ENCODE measurements at places on chromosomes 6 and 20. TPM values are rescaled to one million over a fixed set of nuclear protein-coding genes. Genes with fewer than 3 reads are reported as not detected.

DNA sequence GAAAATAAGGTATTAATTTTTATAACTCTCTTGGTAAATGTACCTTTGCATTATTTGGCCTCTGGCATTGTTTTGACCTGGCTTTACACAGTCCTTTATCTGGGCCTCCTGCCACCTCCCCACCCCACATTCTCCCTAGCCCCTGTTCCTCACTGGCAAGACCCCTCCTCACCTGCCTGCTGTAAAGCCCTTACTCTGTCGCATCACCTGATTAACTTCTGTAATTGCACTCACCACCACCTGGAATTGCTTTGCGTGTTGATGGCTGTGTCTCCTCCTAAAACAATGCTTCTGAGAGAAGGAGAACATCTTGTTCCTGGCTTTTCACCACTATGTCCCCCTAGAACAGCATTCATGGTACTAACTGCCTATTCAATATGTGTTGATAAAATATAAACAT, 24.8 kb downstream of the SNX9 start:
- no peak for DNase-seq

DNA sequence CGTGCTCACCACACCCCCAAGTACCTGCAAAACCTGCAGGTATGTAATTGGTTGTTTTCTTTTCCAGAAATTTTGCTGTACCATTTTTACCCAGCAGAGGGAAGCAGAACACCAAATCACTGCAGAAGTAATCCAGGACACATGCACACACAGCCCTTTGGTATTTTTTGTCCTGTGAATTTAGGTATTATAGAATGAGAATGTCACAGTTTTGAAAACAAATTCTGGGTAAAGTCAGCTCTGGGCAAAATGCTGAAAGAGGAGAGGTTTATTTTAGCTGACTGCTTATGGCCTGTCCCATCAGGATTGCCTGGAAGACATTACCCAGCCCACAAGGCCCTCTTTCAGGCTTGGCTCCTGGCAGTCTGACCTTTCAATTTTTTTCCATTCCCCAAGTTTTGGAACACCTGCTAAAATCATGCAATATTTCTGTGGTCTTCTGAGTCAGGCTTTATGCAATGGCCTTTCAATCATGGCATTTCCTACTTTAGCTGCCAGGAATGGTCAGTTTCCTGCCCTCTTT, 3.5 kb upstream of the EFHC1 start:
- no peak for DNase-seq

DNA sequence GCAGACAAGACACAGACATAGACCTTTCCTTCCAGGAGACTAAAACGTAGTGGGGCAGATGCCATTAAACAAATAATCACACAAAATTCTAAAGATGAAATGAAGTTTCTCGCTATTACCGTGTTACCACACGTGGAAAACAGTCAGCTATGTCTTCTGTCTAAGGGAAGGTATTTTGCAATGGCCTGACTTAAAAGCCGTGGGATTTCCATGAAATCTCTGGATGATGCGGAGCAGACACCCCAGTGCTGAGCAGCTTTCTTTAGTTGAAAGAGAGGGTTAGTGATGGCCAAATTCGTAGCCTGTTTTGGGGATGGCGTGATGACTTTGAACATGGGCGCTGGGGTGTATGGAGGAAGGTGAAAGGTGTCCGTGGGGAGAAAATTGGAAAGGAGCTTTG, 281.8 kb downstream of the NRN1 start:
- DNase-seq = no peak

DNA sequence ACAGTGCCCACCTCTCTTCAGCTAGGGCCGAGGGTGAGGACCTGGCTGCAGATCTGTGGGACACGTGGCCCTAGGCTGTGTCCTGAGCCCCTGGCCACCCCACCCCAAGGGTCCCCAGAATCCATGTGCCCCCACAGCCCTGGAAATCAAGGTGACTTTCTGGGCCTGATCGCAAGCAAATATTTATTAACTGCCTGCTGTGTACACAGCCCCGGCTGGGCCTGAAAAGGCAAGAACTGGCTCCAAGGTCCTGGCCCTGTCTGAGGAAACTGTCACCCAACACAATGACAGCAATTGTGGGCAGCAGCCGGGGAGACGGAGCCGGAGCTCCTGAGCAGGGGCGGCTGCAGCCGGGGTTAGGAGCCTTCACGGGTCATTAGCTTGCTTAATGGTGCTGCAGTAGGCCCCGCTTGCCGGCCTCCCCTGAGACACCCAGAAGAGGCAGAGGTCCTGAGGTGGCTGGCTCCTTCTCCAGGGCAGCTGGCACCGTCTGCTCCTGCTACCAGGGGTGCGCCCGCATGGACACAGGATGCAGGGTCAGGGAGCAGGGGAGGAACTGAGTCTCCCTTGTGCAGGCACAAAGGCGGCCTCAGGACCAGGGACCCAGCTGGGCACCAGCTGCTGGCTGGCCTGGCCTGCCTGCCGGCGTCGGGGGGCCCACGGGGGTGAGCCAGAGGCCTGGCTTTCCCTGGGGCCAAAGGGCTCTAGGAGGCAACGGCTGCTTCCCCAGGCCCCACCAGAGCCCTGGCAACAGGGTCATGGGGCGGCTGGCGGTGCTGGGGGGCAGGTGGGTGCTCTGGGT, 24.1 kb downstream of the NPEPL1 start:
- DNase-seq = no peak

GRCh38 chr6:87164506-87164905, 9.1 kb downstream of the ZNF292 start:
- DNase-seq = no peak

IMPG1 gene
- not detected for total RNA-seq

FBXO30 gene
- total RNA-seq = 7.2 TPM

FRK gene
- 0.03 TPM for total RNA-seq

FOXO3 gene
- total RNA-seq = 20.0 TPM

Measured in activated naive CD8-positive, alpha-beta T cell treated with anti-CD3 and anti-CD28 coated beads, Interleukin-2, amount 10 ng/mL, durations not matched to agents 7 days and 5 days (primary cell).